ENCODE measurements at places on chromosomes 2 and 18.

GRCh38 chr18:9742524-9743131, 34.5 kb downstream of the RAB31 start:
- DNase-seq: no peak

- no peak for DNase-seq
These were observed 164.5 kb downstream of the XIRP2 start for GRCh38 chr2:167052825-167053224.

- DNase-seq: no peak
These were observed 38.4 kb downstream of the LONRF2 start for GRCh38 chr2:100283724-100284501.

GRCh38 chr2:118832791-118833715, 14.4 kb downstream of the EN1 start:
- no peak for DNase-seq

DNA sequence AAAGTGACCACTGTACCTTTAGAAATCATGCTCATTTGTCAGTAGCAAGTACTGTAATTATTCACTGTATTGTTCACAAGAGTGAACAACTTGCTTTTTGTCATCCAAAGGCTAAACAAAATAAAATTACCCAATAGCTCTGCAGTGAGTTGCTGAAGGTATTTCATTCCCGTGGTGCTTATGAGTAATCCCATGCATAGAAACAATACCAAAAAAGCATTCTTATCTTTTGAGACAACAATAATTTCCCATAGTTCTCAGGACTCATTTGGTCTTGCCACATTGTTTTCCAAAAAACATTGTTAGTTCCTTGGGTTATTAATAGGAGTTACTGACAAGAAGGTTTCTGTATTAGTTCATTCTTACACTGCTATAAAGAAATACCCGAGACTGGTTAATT, 503.2 kb upstream of the FAM98A start:
- DNase-seq: no peak

DNA sequence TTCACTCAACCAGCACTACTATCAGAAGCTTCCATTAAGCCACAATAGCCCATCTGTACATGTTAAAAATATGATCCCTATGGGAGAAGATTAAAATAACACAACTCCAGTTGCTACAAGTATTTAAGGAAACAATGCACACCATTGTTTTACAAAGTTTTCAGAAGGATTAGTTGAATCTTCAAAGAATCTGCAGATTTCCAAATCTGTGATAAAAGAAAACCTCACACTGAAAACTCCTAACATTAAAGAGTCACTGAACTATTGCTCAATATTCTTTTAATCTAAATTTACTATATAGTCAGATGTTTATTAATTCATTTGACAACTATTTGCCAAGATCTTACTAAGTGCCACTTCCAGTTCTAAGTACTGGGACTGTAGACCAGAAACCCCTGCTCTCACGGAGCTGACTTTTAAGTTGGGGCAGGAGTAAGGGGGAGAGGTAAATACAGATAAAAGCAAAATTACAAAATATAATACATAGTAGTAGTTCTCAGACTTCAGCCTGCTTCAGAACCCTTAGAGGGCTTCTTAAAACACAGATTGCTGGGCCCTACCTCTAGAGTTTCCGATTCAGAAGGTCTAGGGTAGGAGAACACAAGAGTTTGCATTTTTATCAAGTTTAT, 94.4 kb downstream of the STK39 start:
- DNase-seq: no peak

GRCh38 chr2:27572998-27573429, 9.8 kb upstream of the ZNF512 start:
- DNase-seq: no peak

GRCh38 chr2:20723543-20723942, 56.6 kb downstream of the GDF7 start:
- DNase-seq: no peak

GRCh38 chr2:12109363-12110017, 363.1 kb downstream of the LPIN1 start:
- no peak for DNase-seq

DNA sequence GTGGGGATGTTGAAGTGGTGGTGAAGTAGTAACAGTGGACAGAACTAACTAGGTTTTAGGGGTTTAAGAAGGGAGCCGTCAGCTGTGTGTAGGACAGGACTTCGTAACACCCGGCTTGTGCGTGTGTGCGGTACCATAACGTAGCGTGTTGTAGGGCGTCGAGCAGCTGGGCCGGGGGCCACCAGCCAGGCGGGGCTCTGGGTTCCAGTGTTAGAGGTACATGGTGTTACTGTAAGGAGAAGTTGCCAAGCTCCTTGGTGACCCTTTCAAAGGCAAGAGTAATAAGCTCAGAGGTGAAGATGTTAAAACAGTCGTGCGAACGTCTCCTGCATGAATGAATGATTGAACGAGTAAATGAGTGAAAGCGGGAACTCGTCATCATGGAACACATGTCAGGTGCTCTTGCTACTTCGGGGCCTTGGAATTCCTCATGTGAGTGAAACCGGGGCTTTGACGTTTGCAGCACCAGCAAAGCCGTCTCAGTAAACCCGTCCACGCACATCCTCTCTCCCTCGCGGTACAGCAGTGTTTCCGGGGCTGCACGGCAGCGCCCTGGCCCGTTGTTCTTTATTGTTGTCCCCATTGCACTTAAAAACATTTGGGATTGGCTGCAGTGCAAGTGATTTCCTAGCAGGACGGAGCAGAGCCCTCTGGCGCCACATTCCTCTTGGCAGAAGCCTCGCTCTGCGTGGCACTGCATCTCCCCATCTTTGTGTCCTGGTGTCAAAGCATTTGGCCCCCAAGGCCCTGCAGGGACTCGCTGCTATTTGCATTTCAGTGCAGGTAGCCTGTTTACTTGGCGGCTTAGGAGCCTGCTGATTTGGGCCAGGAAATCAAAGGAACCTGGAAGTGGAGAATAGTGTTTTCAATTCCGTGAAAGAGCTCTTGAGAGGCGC, 115.0 kb downstream of the GBX2 start:
- no peak for DNase-seq

GRCh38 chr2:20578266-20578894, 72.5 kb downstream of the HS1BP3 start:
- DNase-seq: no peak

DNA sequence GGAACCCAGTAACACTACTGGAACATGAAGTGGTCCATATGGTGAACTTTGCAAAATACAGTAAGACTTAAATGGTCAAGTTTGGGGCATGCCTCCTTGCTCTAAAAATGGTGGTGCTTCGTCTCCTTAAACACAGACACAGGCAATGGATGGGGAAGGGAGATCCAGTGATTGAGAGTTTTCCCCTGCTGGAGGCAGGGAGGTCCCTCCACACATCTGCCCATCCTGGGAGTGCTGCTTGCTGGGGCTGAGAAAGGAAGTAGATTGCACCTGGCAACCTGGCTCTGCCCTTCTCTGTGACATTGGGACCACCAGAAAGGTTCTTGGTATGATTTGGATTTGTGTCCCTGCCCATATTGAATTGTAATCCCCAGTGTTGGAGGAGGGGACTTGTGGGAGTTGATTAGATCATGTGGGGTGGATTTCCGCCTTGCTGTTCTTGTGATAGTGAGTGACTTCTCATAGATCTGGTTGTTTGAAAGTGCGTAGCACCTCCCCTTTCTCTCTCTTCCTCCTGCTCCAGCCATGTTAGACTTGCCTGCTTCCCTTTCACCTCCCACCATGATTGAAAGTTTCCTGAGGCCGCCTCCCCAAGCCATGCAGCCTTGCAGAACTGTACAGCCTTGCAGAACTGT, 35.4 kb upstream of the SKOR2 start:
- DNase-seq: no peak

GRCh38 chr2:7004636-7005035, 87.4 kb downstream of the RNF144A start:
- no peak for DNase-seq

- DNase-seq: no peak
These were observed 61.1 kb upstream of the MCFD2 start for GRCh38 chr2:46976556-46977279.

- DNase-seq: peak; percentile 17
These were observed 48.2 kb downstream of the SPP2 start for GRCh38 chr2:234098681-234099080.

DNA sequence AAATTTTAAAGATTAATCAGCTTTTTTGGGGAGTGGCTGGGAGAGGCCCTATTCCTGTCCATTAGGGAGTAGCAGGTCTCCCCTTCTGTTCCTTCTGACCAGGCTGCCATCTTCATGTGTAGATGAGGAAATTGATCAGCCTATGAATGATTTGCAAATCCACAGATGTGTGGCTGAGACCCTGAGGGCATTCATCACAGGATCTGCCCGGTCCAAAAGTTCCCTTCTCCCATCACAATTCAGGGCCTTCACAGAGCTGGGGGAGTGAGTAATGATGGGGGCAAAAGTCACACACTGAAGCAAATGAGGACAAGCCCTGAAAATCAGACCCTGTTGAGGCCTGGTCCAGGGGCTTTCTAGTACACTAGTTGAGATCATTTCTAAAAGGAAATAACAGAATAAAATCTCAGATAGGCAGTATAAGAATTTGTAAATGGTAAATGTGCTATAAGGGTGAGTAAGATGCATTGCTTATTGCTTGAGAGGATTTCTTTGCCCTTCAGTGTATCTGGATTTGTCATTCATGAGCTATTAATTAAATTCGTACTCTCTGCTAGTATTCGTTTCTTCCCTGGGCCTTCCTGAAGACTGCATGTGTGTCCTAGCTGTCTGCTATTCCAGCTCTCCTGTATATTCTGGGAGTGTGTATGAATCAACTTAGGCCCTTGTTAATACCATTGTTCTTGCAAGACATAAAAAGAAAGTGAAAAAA, 53.2 kb downstream of the SETBP1 start:
- DNase-seq: no peak

DNA sequence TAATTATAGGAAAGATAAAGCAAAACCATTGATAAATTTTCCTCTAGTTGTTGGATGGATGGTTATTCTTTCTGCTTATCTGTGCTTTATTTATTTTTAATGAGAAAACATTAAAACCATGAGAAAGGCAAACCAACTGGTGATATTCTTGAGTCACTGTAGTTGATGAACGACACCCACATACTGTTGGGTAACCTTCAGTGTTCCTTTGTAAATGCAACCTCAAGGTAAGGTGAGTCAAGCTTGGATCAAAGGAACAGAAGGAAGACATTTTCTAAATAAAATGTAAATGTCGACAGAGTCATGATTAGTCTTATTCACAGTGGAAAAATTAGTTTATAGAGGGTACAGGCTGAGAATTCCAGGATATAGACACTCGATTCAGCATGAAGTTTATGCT, 12.7 kb downstream of the ABCB11 start:
- no peak for DNase-seq

DNA sequence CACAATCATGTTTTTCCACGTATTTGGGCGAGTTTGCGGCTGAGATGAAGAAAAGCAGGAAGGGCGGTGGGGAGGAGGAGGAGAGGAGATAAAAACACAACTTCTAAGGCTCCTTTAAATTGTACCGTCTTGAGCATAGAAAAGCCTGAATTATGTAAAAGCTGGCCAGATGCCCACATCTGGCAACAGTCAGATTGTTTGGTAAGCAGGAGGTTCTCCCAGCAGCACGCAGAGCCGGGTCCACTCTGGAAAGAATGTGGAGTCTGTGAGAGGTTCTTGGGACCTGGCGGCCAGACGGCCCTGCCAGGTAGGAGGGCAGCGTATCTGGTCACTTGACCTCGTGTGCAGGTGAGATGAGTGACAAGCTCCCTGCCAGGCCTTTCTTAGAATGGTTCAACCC, 215.3 kb upstream of the APCDD1 start:
- no peak for DNase-seq

GRCh38 chr18:4391859-4392258, 63.2 kb downstream of the DLGAP1 start:
- no peak for DNase-seq

- DNase-seq: no peak
These were observed 198.2 kb downstream of the MYO1B start for GRCh38 chr2:191443446-191443845.

DNA sequence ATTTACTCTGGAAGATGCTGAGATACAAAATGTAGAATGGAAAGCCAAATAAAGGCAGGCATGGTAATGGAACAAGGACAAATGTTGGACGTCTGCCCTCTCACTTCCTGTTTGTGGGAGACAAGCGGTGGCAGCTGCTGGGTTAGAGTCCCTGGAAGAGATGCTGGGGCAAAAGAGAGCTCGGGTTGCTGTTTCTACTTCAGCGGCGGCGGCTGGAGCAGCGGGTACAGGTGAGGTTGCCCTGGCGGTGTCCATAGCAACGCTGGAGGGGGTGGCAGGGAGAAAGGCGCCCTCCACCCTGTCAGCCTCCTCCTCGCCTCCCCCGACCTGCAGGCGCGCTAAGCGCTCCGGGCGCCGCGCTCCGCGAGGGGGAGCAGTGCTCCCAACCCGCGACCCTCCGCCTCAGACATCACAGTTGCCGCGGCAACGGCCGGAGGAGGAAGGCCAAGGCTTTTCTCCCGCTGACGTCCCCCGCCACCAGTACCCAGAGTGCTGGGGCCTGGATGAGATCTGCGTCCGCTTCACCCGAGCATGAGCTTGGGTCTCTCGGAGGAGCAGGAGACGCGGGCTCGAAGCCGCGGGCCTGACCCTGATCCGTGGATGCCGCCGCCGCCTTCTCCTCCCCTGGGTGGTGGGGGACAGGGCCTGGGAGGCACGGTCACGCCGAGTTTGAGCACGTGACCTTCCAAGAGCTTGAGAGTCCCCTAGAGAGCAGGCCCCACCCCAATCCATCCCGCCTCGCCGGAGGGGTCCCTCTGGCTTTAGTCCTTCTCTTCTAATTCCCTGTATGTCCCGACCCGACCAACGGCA, 65.6 kb downstream of the NOL4 start:
- no peak for DNase-seq

- no peak for DNase-seq
These were observed 287.0 kb downstream of the TCF4 start for GRCh38 chr18:55300936-55301531.

DNA sequence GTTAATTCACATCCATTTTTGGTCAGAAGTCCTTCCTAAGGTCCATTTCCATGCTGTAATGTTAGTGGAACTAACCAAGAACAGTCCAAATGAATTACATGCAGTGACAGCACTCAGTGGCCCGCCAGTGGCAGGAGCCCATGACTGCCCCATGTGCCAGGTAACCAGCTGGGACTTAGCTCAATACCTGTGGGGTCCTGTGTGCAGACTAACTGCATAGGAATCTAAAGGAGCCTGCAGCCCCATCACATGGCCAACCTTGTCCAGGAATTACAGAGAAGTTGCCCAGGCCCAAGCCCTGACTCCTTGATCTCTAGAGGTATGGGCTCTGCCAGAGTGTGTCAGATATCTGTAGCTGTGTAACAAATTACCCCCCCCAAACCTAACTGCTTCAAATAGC, 35.4 kb upstream of the GPR17 start:
- DNase-seq: no peak

- no peak for DNase-seq
These were observed 806.5 kb downstream of the TDRD15 start for GRCh38 chr2:21930226-21930625.

- DNase-seq: no peak
These were observed 260.5 kb downstream of the CYP26B1 start for GRCh38 chr2:71887196-71887595.

GRCh38 chr2:19796035-19796695, 105.6 kb downstream of the TTC32 start:
- no peak for DNase-seq

GRCh38 chr18:3901811-3902210, 451.8 kb downstream of the TGIF1 start:
- no peak for DNase-seq

All from GM18507 (cell line).